ENCODE measurements at places on chromosomes 7 and 10. TPM values are rescaled to one million over a fixed set of nuclear protein-coding genes. Genes with fewer than 3 reads are reported as not detected.

Gene ABLIM1
- 1.8 TPM for total RNA-seq

Gene SKIDA1
- 0.53 TPM for total RNA-seq

Gene SUV39H2
- total RNA-seq, result 50.5 TPM

Gene FKBP6
- total RNA-seq, result not detected

Gene PIP
- total RNA-seq, result not detected

Gene SPDYE8
- total RNA-seq, result not detected

Gene RBM20
- total RNA-seq, result 0.46 TPM

Gene HTR7
- total RNA-seq, result 0.12 TPM

Gene VSIR
- 14.4 TPM for total RNA-seq

Gene CYP3A7
- not detected for total RNA-seq

Gene CYP3A4
- total RNA-seq, result not detected

Gene AEBP1
- total RNA-seq, result not detected

Gene STEAP4
- 0.29 TPM for total RNA-seq

Gene PHKG1
- not detected for total RNA-seq

Gene GIMAP2
- total RNA-seq, result 3.0 TPM

Gene BMPR1A
- total RNA-seq, result 50.1 TPM

Gene GPR22
- total RNA-seq, result not detected

Gene POLR3A
- total RNA-seq, result 8.3 TPM

Gene POU6F2
- total RNA-seq, result not detected

Gene NFE2L3
- total RNA-seq, result 104 TPM

Gene CALML5
- not detected for total RNA-seq

Gene OR2A25
- not detected for total RNA-seq

Gene BAMBI
- 43.8 TPM for total RNA-seq

Gene EN2
- total RNA-seq, result not detected

Gene ABCB1
- 0.14 TPM for total RNA-seq

Measured in A172 (cell line).